ENCODE measurements at places on chromosomes 2 and 18.

GRCh38 chr18:331221-331821, 63.5 kb upstream of the THOC1 start:
- ATAC-seq = no peak

DNA sequence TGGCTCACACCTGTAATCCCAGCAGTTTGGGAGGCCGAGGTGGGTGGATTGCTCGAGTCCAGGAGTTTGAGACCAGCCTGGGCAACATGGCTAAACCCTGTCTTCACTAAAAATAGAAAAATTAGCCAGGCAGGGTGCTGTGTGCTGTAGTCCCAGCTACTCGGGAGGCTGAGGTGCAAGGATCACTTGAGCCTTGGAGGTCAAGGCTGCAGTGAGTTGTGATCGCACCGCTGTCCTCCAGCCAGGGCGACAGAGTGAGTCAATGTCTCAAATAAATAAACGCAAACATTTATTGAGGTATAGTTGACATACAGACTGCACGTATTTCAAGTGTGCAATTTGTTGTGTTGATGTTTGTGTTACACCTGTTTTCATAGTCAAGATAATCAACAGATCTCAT, 19.7 kb downstream of the EPC2 start:
- no peak for ATAC-seq

GRCh38 chr18:58755304-58756010, 84.2 kb downstream of the MALT1 start:
- peak; percentile 25 for ATAC-seq

DNA sequence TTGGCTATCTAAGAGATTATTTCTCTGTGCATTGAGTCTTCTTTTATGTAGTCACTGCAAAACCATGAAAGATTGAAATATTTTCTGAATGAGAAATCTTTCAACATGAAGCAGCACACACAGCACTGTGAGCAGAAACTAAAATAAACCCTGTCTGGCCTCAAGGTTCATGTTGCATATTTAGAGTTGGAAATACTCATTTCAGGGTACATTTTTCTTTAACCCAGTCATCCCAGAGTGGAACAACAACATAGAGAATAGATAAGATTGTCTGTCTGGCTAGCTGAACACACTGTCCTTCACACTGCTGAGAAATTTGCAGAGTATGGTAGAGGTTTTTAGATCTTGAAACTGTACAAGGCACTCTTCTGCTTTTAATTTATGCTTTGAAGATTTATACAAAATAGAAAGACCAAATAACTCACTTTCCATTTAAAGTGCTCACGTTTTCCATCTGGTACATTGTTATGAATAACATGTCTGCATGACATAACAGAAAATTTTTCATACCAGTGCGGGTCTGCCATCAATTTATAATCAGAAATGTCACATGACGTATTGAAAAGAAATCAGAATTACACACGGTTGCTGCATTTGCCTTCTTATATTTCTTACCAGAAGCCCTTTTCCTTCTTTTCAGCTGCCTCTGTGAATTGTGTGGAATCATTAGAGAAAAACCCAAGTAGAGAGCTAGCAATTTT, 25.0 kb upstream of the FN1 start:
- no peak for ATAC-seq

DNA sequence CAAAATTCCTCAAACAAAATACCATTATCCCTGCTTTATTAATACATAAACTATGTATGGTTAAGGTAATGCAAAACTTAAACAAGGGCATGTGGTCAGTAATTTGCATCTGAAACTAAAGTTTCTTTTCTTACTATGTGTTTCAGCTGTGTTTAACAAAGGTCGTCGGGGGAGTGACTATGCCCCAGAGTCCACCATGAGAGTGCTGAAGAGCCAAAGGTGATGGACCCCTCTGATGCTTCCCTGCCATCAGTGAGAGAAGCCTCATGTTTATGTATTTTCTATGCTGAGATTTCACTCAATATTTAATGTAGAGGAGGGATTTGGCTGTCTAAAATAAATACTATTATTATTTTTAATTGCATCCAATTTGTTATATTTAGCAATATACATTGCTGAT, 707.2 kb upstream of the REG3G start:
- ATAC-seq = no peak

- no peak for ATAC-seq
Observed at GRCh38 chr2:208820014-208820688, 413.6 kb downstream of the PTH2R start.

GRCh38 chr2:210003359-210003758, 921 bp downstream of the RPE start:
- ATAC-seq = no peak

GRCh38 chr2:190062053-190062452, 476 bp downstream of the MSTN start:
- no peak for ATAC-seq

DNA sequence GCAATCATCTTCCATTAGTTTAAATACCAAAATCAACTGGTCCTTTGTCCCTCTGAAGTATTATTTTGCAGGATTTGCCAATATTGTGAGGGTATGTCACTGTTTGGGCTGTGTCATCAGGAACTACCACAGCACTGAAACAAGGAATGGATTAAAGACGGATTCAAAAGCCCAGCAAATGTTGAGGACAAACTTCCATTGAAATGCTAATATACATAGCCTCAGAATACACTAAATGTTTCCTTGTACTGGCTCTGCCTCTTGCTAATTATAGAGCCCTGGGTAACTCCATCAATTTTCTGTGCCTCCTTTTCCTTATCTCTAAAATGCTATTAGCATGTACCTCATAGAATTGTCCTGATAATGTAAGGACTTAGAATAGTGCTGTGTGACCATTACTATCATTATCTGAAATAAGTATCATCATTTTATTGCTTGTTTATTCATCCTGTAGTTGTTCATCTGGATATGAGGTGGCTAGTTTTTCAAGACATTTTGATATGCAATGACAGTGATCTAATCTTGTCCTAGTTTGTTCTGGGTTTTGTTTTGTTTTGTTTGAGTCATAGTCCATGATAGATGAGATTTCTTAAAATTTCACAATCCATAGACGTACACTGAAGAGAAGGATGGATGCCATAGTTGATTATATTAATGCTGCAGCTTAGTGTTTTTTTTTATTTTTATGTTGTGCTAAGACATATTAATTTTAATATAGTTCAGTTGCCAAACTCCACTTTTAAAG, 333.4 kb upstream of the KCNH7 start:
- no peak for ATAC-seq

- ATAC-seq = no peak
Observed at GRCh38 chr18:79604205-79604912, 75.2 kb upstream of the CTDP1 start.

DNA sequence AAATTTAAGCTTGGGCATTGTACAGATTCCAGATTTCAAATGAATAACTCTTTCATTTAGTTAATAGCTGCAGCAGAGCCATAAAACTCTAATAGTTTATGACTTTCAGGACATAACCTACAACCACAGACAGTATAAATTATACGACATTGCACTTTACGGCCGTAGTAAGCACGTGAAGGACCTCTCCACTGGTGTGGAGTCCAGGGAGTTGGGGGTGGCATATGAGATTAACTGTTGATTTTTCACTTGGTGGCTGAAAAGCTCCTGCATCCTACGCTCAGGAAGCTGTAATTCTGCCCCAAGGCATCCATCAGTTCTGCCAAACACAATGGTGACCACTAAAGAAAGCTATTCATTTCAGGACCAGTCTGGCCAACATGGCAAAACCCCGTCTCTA, 376.2 kb downstream of the SOX11 start:
- ATAC-seq = no peak

All from activated CD4-positive, CD25-positive, alpha-beta regulatory T cell treated with anti-CD3 and anti-CD28 coated beads, Interleukin-2, amount 50 U/mL, for 24 hours (primary cell).